ENCODE measurements at places on chromosomes 16 and 17.

DNA sequence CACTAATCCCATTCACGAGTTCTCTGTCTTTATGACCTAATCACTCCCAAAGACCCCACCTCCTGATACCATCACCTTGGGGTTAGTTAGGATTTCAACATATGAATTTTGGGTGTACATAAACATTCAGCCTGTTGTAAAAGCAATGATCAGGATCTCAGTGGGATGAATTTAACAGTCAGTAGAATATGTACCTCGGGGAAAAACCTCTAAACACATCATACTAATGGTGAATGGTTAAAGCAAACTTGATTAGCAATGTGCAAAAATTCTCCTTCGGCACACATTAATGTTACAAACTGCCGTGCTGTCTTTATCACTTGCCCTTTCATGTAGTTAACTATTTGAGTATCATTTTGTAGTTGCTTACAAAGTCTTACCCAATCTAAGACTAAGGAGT, 10.2 kb downstream of the RNF112 start:
- no peak for DNase-seq

GRCh38 chr16:61659936-61660335, 376.3 kb downstream of the CDH8 start:
- no peak for DNase-seq

DNA sequence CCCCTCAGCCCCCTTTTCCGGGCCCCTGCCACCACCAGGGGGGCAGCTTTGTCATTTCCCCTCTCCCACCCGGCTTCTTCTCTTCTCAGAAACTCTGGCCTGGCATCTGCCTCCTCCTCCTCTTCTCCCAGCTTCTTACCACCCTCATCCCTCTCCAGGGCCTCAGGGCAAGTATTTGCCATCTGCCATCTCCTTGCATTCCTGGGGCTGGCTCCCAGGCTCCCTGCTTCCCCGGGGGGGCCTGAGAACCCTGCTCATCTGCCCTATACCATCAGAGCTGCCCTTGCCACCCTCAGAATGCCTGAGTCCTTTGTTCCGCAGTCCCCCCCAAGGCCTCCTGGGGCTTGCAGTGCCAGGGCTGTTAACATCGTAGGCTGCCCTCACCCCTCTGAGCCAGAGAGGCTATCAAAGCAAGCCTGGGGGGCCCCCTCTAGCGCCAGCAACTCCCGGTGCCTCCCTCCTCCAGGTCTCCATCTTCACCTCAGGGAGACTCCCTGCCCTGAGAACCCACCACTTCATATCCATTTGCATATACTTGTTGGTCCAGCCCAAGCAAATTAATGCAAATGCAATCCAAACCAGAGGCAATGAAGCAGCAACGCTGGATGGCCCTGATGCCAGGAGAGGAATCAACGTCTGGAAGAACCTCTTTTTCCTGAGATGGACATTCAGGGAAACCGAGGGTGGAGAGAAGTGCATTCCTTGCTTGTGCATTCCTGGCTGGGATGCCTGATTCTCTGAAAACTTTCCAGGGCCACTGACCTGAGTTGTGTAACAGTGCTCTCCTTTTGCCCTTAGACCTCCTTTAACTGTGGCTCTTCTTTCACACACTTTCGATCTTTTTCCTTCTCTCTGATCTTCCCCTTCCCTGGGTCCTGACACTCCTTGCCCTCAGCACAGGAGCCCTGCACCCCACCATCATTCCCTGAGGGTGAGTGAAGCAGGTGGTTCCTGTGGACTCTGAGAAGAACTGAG, 20.7 kb upstream of the SP2 start:
- no peak for DNase-seq

DNA sequence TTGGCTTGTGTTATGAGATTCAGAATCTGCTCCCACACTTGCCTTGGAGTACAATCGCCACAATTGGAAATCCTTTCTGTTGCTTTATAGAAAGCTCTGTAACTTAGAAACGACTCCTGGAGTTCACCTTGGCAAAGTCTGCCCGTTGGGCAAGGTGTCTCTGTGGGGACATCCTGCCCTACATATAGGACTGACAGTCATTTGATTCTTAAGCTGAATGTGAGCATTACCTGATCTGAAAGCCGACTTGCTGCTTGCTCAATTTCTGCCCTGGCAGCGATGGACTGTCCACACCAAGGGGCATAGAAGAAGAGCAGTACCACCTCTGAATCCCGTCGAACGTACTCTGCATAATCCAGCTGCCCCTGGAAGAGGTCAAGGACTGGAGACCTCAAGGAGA, 6.9 kb downstream of the TXNDC11 start:
- no peak for DNase-seq

- peak; percentile 3 for DNase-seq
Measured at GRCh38 chr17:57938061-57938502, 17.1 kb downstream of the CUEDC1 start.

DNA sequence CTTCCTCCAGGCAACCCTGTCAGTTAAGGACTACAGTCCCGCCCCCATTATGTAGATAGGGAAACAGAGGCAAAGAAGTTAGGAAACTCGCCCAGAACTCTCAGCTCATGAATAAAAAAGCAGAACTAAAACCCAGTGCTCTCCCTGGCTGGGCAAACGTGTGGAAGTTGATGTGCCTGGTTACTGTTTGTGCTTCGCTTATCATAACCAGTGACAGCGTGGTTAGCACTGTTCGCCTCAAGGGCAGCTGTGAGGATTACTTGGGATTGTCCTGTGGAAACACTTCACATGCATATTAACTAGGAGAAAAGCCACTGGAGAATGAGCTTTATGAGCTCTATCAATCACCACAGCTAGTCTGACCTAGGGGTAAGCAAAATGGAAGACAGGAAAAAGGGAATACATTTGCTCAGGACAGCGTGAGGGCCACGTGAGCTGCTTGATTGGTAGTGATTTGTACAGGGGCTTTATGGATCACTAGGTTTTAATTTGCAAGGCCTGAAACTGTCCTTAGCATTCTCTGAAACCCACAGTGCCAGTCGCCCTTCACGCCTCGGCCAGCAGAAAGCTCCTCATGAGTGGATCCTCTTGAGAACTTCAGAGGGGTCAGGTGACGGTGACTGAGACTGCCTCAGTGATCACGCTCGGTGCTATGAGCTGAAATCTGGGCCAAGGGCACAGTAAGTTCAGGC, 19.9 kb downstream of the CYB5D2 start:
- no peak for DNase-seq

DNA sequence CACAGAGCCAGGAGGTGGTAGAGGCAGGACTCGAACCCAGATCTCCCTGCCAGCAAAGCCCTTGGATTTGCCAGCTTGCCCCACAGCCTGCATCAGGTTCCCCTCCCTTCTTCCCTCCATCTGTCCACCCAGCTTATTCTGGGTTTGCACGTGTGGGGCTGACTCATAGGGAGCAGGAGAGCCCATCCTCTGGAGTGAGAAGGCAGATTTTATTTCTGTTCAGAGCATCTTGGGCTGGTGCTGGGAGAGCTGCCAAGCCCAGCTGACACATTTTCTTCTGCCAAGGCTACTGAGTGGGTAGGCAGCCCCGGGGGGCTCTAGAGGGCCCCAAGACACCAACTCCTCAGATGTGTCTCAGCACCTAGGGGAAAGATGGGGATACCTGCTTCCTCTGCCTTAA, 106.3 kb upstream of the CRHR1 start:
- DNase-seq, result no peak

- no peak for DNase-seq
Measured at GRCh38 chr17:79115487-79115886, 40.9 kb downstream of the ENGASE start.
